ENCODE measurements at places on chromosomes 3 and 15.

DNA sequence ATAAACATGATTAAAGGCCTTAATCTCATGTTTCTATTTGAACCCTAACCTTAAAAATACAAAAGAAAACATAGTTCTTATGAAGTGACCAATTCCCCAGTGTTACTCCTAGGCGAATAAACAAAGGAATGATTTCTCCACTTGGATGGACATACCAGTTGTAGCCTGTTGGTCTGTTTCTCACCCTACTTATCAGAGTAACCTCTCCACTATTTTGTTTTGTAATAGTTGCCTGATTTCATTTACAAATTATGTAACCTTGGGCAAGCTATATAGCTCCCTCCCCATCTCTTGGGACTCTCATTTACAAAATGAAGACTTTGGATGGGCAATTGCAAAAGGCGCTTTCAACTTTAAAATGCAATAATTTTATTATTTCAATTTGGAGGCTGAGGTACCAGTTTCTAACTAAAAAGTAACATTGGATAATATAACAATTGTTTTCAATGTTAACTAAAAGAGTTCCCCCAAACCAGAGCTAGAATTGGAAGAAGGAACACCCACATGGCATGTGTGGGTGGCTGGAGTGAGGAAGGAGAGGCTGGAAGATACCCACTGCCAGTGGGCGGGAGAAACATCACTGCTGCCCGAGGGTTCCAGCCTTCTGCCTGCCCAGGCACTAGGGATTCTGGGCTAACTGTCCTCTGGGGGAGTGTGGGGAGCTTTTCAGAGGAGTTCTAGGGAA, 74.2 kb downstream of the RFTN1 start:
- no peak for DNase-seq

GRCh38 chr3:158134363-158134762, 24.5 kb downstream of the RSRC1 start:
- DNase-seq = no peak

DNA sequence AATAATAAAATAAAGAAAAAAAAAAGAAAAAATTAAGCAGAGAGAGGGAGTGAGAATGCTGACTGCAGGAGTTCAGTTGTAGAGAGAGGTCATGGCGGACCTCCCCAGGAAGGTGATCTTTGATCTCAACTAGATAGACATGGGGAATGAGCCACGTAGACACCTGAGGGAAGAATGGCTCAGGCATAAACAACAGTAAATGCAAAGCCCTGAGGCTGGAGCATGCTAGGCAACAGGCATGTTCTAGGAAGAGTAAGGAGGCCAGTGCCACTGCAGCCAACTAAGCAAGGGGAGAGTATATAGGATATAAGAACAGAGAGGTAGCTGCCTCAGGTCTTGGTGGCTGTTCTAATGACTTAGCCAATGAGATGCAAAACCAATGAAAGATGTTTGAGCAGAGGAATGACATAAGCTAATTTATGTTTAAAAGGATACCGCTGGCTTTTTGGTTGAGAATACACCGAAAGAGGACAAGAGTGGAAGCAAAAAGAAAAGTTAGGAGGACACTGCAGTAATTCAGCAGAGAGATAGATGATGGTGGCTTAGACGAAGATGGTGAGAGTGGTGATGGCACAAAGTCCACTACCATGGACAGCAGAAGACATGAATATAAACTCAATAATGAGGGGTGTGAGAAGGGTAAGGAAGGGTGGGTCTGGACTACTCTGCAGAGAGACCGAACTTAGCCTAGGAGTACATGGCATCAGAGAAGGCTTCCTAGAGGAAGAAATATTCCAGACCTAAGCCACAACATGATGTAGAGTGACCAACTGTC, 174.6 kb downstream of the P3H2 start:
- DNase-seq = no peak

GRCh38 chr3:100160521-100160920, 46.2 kb upstream of the FILIP1L start:
- DNase-seq = no peak

- DNase-seq = no peak
These were observed 455.5 kb downstream of the ERC2 start for GRCh38 chr3:56012721-56013120.

DNA sequence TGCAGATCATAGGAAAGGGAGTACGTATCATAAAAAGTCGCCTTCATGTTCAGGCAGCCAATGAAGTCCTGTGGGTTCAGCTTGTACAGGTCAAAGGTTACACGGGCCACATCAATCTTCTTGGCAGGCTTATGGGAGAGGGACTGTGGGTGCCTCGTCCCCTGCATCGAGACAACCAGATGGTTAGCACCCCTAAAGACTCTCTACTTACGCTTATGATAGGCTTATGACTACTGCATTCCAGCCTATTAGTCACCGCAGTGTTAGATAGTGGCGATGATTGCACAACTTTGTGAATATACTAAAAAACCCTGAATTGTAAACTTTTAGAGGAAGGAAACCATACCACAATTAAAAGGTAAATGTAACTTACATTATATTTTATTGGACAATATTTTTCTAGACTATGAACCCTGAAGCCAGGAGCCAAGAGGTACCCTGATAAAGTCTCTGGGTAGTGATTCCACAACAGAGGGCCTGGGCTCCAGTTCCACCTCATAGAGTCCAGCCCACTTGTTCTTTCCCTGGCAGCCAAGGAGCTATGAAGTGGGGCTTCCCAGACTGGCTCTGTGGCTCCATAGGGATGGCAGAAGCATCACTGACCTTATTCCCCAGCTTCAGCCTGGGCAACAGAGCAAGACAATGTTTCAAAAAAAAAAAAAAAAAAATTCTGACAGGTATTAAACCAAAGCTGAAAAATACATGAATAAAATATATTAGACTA, 2.5 kb upstream of the FANCD2 start:
- DNase-seq = no peak

DNA sequence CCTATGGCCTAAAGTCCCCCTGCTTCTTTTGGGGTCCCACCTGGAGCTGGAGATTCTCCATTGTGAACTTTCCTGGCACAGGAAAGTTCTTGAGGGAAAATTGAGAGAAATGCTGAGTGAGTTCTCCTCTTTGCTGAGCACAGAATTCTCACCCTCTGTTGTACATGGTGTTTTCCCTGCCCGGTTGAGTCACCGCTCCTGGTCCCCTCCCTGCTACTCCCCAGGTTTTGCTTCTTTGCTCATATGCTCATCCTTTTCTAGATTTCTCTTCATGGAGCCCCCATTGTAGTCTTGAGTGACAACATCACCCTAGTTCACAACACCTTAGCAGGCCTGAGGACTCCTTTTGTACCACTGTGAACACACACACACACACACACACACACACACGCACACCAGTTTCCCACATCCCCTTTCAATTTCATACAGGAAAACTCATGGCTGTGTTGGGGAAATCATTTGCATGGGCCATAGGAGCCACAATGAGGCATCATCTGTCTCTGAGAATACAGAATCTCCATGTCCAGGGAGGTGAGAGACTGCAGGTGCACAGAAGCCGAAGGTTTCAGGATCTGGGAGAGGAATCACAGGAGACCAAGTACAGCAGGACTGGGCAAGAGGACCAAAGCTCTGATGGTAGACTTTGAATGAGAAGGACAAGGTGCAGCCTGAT, 585.3 kb downstream of the GOLGA6L6 start:
- DNase-seq = no peak

- DNase-seq = no peak
These were observed 127.4 kb upstream of the FEZF2 start for GRCh38 chr3:62500556-62501288.

GRCh38 chr3:18246336-18247060, 178.6 kb downstream of the SATB1 start:
- DNase-seq = no peak

- DNase-seq = no peak
These were observed 148.6 kb downstream of the ATP10A start for GRCh38 chr15:25714538-25714840.

GRCh38 chr3:26350853-26351252, 271.7 kb upstream of the LRRC3B start:
- no peak for DNase-seq

GRCh38 chr3:187640569-187641059, 29.6 kb downstream of the SST start:
- no peak for DNase-seq

- no peak for DNase-seq
These were observed 387.8 kb downstream of the SHQ1 start for GRCh38 chr3:72460205-72461174.

- no peak for DNase-seq
These were observed 470.5 kb upstream of the ONECUT1 start for GRCh38 chr15:53260647-53261046.

- DNase-seq = no peak
These were observed 178.0 kb downstream of the PCCB start for GRCh38 chr3:136428167-136428566.

- no peak for DNase-seq
These were observed 37.8 kb downstream of the KLF13 start for GRCh38 chr15:31364301-31365031.
